ENCODE measurements at places on chromosomes 12 and 14. TPM values are rescaled to one million over a fixed set of nuclear protein-coding genes. Genes with fewer than 3 reads are reported as not detected.

Gene PNP
- total RNA-seq = 79.8 TPM

Gene CACNA2D4
- total RNA-seq = 18.1 TPM

Gene KERA
- total RNA-seq = not detected

Gene SLC25A21
- not detected for total RNA-seq

Gene RERGL
- total RNA-seq = not detected

Gene ZNF385A
- total RNA-seq = 5.7 TPM

Gene PLD4
- 1.1 TPM for total RNA-seq

Gene TCTN2
- 5.1 TPM for total RNA-seq

Gene CLEC2A
- not detected for total RNA-seq

Gene RNASE4
- total RNA-seq = 0.63 TPM

Gene GPR137C
- 0.37 TPM for total RNA-seq

Gene HRK
- not detected for total RNA-seq

Gene P2RX7
- total RNA-seq = 10.4 TPM
